ENCODE measurements at places on chromosomes 16 and 17.

DNA sequence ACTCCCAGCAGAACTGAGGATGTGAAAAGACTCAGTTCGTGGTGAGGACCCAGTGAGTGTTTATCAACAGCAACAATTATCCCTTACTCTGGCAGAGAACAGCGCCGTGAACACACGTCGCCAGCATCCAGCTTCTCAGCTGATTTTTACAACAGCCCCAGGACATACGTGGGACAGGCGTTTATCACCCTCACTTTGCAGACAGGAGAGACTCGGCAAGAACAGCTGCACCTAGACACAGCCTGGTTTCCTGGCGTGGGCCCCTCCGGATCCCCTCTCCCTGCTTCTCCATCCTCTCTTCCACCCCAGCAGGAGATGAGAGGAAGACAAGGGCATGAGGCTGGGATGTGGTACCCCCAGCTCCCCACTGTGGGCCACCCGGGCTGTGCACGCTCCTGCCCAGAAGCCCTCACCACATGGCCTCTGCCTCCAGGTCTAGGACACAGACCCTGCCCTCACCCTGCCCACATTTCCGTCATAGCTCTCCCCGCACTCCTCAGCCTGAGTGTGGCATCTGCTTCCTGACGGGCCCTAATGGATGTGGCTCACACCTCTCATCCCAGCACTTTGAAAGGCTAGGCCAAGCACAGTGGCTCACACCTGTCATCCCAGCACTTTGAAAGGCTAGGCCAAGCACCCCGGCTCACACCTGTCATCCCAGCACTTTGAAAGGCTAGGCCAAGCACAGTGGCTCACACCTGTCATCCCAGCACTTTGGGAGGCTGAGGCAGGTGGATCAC lies 17.5 kb downstream of the ABR start:
- DNase-seq: no peak

DNA sequence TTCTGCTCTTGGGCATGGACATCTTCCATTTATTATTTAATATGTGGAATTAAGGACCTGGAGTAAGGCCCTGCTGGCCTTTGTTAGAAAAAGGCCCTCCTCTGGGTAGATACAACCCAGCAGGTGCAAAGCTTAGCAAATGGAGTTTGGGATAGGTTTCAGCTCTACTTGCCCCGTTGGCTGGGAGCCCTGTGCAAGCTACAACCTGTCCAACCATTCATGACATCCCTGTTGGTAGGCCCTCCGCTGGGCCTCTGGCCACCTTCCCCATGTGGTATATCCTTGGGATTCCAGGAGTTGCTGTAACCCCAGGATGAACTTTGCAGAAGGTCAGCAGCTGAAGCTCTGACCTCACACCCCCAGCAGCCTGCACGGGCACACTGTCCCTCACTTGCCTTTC lies 6.4 kb downstream of the NGFR start:
- DNase-seq: no peak

- DNase-seq: no peak
These were observed 7.3 kb upstream of the GAS7 start for GRCh38 chr17:10205549-10206185.

DNA sequence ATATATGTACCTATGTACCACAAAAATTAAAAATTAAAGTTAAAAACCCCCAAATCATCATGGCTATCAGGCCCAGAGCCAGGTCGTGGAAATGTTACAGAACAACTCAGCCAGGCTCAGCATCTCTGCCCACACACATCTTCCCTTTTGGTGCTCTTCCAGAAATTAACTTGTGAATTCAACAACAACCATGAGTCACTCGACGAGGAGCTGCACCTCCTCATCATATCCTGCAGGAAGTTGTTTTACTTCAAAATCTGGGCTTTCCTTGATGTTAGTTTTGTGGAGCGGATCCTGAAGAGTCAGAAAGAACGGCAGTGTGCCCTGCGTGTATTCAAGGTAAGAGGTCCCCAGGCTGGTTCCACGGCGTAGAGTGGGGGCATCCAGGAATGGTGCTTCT lies 10.6 kb downstream of the FBXO39 start:
- no peak for DNase-seq

GRCh38 chr17:69254187-69254586 lies 25.6 kb upstream of the ABCA10 start:
- no peak for DNase-seq

GRCh38 chr16:5442054-5442453 lies 344.5 kb upstream of the EEF2KMT start:
- no peak for DNase-seq

GRCh38 chr16:80230328-80231120 lies 310.3 kb upstream of the DYNLRB2 start:
- DNase-seq: no peak

DNA sequence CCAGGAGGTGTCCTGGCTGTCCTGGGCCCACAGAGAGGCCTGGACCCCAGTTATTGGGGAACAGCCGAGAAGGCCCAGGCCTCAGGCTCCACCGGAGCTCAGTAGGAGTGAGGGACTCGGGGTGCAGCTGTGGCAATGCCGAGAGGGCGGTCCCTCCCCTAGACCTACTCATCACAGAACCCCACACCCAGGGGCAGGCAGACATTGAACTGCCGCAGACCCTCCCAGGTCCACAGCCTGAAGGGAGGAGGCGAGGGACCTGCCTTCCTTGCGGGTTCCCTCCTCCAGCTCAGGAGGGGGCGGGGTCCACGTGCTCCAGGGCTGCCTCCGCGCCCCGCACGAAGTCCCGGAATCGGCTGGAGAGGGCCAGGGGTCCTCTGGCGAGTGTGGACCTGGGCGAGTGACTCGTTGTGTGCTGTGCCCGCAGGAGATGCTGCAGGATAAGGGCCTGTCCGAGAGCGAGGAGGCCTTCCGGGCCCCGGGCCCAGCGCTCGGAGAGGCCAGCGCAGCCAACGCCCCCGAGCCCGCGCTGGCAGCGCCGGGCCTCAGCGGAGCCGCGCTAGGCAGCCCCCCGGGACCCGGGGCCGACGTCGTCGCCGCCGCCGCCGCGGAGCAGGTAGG lies 3.9 kb downstream of the TBX4 start:
- DNase-seq: no peak

- DNase-seq: no peak
These were observed 87.1 kb downstream of the USP22 start for GRCh38 chr17:20955427-20956323.

DNA sequence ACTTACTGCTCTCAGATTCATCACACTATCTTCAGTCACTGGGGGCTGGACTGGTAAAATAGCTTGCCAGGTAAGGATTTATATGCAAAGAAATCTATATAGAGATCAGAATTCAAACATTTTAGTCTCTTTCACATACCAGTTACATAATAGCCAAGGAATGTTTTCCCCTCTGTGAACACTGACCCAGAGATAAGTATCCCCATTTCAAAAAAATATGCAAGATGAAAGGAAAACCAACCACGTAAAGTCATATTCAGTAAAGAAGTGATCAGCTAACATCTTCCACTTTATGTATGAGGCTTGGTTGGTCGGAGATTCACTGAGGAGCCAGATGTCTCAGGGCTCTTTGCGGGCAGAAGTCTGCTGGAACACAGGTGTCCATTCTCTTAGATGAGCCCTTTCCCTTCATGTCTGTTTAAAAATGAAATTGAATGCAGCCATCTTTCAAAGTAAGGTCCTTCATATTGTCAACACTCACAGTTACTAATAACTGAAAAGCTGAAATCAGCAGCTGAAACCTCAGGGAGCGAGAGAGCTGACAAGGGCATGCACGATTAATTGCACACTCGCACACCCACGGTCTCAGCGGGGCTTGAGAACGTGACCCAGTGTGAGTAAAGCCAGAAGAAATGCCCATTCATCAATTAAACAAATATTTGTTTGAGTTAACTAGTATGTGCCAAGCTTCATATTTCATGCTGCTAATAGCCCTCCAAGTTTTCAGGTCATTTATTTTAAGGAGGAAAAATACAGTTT lies 161.2 kb downstream of the MRTFB start:
- no peak for DNase-seq

DNA sequence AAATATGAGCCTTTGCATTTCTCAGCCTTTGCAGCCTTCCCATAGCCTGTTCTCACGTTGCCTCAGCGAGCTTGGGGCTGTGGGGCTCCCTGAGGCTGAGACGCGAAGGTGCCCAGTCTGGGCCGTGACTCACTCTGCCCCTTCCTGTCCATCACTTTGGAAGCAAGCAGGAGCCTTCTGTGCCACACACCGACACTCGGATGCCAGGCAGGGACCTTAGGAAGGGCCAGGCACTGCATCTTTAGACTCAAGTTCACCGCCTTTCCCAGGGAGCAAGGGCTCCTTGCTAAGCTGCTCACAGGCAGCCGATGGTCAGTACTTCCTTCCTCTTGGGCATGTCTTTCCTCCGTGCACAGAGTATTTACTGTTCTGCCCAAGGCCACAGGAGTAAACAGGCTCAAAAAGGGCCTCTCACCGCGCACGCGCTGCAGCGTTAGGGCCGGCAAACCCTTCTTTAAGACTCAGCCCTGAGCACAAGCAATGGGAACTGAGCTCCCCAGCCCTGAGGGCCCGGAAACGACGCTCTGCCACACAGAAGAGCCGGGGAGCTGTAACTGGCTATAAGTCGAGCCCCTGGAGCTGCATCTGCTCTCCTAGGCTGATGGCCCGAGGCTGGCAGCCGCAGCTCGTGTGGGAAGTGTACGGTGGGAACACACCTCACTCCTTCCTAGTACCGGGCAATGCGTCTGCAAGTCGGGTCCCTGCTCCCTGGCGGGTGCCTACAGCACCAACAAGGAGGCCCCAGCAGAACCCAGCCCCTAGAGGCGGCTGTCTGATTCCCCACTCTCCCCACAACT lies 7.2 kb downstream of the TIMM22 start:
- DNase-seq: no peak

GRCh38 chr17:16328997-16329396 lies 24.3 kb downstream of the CENPV start:
- DNase-seq: no peak

- no peak for DNase-seq
These were observed 19.0 kb downstream of the CACNA1H start for GRCh38 chr16:1171854-1172428.

DNA sequence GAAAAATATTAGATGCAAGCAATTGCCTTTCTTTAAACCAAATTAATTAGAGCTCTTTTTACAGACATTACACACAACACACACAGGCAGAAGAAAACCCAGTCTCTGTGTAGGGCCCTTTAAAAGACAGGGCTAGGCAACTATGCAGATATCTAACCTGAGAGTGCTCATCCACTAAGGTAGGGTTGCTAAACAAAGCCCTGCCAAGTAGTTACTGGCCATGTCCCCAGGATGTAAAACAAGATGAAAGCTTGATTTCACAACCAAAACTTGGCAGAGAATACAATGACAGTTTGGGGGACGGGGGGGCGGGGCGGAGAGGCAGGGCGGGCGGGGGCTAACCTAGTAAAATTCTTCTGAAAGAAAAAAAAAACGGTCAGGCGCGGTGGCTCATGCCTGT lies 669.0 kb upstream of the CA10 start:
- DNase-seq: no peak

DNA sequence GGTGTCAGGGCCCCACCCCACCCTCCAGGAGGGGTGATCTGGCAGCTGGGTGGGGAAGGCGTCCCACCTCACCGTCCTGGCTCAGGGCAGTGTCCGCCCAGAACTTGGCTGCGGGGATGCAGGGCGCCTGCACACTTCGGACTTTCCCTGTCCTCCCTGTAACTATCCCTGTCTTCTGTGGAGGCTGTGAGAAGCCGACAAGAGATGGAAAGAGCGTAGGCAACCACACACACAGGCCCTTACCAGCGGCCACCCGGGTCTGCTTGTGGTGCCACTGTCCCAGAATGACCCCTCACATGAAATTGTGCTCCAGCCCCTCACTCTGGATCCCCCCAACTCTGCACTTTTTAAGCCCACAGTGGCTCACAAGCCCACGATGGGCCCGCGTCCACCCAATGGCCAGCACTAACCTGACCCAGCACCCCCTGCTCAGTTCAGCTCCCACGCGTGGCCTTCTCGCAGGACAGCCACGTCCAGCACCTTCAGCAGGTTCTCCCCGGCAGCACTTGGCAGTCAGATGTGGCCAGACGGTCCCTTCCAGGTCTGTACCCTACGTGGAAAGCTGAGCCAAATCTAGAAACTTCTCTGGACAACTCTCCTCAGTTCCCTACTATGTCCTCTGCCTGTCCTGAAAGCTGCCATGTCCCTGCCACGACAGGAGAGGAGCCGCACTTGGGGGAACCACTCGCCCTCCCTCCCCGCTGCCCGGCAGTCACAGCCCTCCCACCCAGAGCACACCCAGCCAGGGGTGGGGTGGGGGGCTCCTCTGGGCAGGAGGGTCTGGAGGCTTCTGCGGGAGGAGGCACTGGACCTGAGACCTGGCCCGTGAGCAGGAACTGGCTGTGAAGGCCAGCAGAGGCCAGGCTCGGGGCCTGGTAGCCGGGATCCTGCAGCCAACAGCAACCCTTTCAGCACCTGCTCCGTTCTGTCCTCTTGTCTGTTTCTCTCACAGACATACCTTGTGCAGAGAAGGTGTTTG lies 38.0 kb downstream of the PEMT start:
- DNase-seq: no peak

- DNase-seq: no peak
These were observed at the start of gene NRN1L for GRCh38 chr16:67884684-67885083. Gene NRN1L, plus strand, starts transcription at chr16:67884885. Its CDS starts 19 bp downstream, at chr16:67884904.

- peak; percentile 69 for DNase-seq
These were observed 761 bp upstream of the NBR1 start for GRCh38 chr17:43170140-43170765.

DNA sequence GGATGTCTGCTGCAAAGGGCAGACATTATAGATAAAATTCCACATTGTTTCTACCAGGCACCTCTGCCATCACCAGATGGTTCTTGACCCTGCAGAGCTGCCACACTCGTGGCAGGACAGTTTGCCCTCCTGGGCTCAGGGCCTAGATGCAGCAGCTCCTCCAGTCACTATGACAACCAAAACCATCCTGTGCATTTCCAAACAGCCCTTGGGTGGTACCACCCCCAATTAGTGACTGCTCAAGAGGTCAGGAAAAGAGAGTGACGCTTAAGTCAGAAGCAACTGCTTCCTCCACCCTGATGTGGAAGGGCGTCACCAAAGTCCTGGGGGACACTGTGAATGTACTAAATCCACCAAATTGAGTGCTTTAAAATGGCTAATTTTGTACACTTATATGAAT lies 109.2 kb downstream of the C16orf95 start:
- DNase-seq: no peak

DNA sequence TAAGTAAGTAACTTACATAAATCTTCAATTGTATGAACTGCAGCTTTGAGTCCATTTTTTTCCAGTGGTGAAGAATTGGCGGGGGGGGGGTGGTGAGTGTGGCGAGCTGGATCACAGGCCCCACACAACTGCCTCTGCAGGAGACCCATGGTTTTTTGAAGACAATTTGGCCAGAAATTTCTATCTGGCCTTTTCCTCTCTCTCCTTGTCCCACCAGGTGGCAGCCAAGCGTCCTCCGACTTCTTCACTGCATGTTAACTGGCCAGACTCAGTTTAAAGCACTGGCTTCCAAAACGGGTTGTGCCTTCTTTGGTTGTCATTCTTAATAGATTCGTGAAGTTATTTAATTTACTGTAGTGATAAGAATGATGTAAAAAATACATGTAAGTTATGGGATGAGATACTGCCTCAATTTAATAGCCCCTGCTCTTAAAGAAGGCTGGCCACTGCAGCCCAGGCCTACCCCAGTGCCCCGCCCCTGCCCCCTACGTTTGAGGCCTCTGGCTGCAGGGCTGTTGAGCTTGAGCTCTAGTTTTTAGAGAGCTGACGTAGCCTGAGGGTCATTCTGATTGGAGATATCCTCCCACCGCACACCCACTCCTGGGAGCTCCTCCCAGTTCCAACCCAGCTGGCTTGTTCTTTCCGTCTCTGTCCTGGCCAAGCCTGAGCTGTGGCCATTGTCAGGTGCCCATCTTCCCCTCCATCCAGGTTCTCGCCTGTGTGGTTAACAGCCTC lies 36.4 kb downstream of the AKAP1 start:
- DNase-seq: no peak
